ENCODE measurements at places on chromosomes 2 and 18.

GRCh38 chr2:236054125-236054524 lies 114.1 kb downstream of the GBX2 start:
- DNase-seq = no peak

- DNase-seq = no peak
These were observed 250.2 kb downstream of the LRRTM1 start for GRCh38 chr2:80054346-80054675.

GRCh38 chr2:84896567-84896966 lies 8.9 kb upstream of the TMSB10 start:
- no peak for DNase-seq

DNA sequence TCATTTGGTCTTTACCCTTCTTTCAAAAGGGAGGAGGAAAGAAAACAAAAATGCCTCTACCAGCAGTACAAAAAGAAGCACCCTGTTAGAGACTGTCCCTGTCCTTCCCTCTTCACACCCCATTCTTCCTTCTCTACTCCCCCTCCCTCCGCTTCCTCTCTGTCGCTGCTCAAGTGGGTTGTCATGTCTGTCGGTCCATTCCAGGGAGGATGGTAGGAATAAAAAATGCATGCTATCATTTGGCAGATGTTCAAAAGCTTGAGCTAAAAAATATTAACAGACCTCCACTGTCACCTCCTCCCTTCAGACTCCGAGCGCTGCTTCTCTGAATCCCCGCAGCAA lies 482.0 kb downstream of the BCL11A start:
- DNase-seq = no peak

DNA sequence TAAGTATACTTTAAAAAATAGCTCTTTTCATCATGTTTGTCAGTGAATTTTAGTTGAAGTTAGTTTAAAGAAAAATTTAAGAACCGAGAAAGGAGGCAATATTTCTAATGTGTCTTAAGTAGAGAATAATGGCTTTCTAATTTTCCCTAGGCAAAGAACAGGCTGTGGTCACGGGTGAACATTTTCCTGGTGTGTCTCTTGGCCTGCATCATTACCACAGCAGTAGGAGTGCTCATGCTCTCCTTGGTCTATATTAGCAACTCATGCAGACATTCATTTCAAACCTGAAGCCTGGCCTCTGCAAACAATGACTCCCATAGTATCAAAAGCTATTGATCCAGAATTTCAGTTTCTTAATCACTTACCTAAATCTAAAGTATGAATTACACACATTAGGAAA lies 57.4 kb downstream of the C18orf54 start:
- no peak for DNase-seq

All from HL-60 (cell line).